Stimulated activated CD8-positive, alpha-beta memory T cell treated with anti-CD3 and anti-CD28 coated beads, Interleukin-7, amount 100 ng/mL, for 48 hours (primary cell): ENCODE measurements at places on chromosomes 5 and 9.

- no peak for DNase-seq
These were observed 85.4 kb downstream of the RXRA start for GRCh38 chr9:134411440-134412297.

- DNase-seq = no peak
These were observed 81.8 kb downstream of the NLN start for GRCh38 chr5:65803699-65804391.

GRCh38 chr5:155025895-155026294, 12.3 kb downstream of the KIF4B start:
- DNase-seq = no peak

DNA sequence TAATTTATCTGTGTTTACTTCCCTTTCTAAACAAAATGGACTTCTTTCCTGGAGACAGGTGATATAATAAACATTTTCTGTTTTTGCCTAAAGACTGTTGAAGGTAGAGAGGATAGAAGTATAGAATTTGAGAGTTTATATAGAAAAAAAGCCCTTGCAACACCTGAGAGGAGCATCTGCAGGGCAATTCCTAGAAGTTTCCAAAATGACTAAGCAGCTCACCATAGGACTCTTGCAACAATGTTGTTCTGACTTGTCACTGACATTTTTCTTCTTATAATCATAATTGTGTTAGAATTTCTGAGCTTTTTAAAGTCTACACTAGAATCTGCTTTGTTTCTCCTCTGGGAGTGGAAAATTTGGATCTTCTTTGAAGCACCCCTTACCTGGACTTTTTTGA, 216.8 kb downstream of the TUSC1 start:
- DNase-seq = no peak

GRCh38 chr5:44278469-44278868, 110.8 kb downstream of the FGF10 start:
- no peak for DNase-seq

DNA sequence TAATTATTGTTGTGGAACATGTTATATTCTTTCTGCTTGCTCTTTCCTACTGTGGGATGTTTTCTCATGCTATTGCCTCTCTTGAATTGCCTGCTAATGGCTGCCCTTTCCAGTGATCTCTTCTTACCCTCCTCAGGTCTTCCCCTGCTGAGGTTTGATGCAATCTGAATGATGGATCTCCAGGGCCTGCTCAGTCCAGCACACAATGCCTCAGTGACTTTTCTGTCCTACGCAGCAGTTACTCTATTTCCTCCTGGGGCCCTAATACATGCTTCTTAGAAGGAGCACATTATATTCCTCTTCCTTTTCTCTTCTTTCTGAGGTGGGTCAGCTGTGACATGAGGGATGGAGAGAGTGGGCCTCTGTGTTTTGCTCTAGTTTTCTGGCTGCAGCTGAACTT, at the start of gene SPINK14:
TSS of gene SPINK14 (plus strand) at position 301 of the 400 bp plus-strand sequence. CDS start 1,187 bp downstream, outside the sequence.
- no peak for DNase-seq

GRCh38 chr9:123102375-123103113, 69.1 kb downstream of the GPR21 start:
- DNase-seq = no peak

DNA sequence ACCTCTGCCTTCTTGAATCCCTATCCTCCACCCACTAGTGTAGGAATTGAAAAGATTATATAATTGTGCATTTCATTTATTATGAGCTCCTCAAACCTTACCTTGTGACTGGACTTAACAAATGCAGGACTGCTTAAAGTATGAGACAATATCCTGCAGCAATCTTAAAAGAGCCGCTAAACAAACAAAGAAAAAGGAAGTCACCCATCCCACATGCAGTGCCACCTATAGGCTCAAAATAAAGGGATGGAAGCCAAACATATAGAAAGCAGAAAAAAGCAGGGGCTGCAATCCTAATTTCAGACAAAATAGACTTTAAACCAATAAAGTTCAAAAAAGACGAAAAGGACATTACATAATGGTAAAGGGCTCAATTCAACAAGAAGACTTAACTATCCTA, 8.7 kb downstream of the PCAT7 start:
- DNase-seq = no peak
